ENCODE measurements at places on chromosomes 13 and 19.
A peak's percentile ranks its signal among the peaks of the same experiment; 100 is the strongest.

DNA sequence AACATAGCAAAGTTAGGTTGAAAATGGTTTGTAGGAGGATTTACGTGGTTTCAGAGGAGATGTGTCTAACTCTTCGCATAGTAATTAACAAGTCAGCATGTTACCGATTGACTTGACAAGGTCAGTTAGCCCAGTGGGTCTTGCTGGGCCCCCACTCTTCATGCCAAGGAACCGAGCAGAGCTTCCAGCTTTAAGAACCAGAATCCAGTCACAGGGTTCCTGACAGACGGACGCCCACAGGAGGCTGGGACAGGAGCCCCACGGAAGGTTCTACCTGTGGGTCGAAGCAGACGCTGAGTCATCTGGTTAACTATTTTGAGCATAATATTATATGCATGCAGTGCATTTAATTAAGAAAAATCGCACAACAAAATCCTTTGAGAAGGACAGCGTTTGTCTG, 3.5 kb downstream of the TMEM255B start:
- DNase-seq = no peak

DNA sequence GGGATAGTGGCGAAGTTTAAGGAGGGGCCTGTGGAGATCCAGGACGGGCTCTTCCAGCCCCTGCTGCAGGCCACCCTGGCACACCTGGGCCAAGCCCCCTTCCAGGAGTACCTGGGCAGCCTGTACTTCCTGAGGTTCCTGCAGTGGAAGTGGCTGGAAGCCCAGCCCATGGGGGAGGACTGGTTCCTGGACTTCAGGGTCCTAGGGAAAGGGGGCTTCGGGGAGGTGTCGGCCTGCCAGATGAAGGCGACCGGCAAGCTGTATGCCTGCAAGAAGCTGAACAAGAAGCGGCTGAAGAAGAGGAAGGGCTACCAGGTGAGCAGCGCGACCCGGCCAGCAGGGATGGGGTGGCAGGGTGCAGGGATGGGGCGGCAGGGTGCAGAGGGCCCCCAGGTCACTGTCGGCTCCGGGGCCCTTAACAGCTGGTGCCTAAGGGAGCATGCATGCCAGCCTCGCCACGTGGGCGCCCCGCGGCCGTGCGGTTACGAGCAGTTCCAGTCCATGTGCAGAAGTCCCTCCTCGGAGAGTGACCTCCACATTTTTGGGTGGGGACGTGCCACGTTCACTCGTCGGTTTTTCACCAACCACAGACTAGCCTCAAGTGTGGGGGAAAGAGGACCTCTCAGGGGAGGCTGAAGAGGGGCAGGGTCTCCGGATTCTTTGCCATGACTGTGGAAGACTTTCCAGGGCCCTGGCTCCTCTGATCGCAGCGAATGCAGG, 912 bp downstream of the GRK1 start:
- no peak for DNase-seq

DNA sequence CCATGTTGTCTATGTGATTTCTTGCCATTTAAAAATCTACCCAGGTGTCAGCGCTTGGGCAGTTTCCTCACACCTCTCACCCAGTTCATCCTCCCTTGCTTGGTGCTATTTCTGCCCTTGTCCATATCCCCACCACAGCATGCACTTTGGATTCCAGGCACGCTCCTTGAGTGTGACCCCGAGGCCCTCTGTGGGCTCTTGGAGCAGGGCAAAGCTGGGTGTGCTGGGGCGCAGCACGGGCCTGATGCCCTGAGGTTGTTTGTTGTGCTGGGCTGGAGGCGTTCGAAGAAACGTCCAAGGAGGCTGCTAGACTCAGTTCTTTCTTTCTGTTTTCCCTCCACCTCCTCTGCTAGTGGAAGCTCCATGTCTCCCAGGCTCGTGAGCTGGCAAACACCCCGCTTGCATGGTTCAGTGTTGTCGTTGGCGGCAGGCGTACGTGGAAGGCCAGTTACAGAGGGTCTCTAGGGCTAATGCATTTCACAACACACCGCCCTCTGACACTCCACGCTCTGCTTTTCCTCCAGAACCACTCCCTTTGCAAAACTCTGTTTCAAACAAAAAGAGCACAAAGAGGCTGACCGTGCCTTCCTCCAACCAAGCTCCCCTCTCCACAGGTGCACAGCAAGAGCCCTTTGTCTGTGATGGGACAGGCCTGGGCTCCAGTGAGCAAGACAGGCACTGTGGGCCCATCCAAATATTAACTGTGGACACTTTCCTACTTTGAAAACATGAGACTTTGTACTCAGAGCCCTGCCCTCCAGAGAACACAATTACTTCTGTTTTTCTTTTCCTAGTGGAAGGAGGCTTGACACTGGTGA, 117.7 kb upstream of the GJB6 start:
- no peak for DNase-seq

DNA sequence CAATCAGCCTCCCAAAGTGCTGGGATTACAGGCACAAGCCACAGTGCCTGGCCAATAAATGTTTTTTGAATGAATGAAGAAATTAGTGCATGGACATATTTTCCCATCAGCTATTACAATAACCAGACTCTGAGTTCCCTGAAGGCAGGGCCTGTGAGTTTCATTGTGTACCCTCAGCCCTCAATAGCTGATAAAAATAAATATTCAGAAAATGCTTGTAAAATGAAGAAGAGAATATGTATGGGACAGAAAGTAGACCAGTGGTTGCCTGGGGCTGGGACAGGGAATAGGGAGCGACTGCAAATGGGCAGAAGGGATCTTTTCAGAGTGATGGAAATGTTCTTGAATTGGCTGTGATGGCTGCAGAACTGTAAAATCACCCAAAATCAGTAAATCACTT, 28.8 kb downstream of the NUMBL start:
- no peak for DNase-seq

GRCh38 chr13:76773448-76774094, 112.6 kb downstream of the KCTD12 start:
- no peak for DNase-seq

- no peak for DNase-seq
Measured at GRCh38 chr13:34294483-34295129, 476.7 kb downstream of the RFC3 start.

GRCh38 chr19:13942023-13942684, 3.9 kb upstream of the PODNL1 start:
- no peak for DNase-seq

DNA sequence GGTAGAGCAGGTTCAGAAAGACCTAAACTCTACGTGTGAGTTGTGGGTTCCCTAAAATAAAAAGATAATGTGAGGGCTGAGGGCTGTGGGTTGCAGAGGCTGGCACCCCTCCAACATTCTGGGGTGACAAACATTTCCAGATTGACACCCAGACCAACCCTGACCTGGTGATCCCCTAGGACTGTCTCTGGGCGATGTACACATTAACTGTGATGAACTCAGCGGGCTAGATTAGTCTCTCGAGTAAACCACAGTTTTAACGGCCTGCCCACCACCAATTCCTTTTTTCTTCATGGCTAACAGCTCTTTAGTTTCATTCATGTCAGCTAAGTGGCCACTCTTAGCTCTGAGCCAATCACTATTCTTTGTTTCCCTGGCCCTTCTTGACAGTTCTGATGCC, 24.8 kb downstream of the SIAH3 start:
- DNase-seq = peak; percentile 33

GRCh38 chr13:32028711-32029110, 2.9 kb upstream of the FRY start:
- no peak for DNase-seq

DNA sequence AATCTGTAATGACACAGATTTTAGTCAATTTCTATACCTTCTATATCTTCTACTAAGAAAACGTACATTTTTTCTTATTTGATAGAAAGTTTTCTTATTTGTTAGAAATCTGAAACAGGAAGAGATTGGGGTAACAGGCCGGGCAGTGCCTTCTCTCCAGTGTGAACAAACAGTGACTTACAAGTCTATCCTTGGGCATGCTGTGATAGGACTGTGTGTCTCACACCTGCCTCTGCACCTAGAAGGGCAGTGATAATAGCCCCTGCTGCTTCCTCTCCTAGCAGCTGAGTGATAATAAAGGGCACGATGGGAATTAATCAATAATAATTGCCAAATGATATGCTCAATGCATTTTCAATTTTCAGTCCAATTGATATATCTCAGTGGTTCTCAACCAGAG, 1.4 kb downstream of the TMEM272 start:
- DNase-seq = no peak

DNA sequence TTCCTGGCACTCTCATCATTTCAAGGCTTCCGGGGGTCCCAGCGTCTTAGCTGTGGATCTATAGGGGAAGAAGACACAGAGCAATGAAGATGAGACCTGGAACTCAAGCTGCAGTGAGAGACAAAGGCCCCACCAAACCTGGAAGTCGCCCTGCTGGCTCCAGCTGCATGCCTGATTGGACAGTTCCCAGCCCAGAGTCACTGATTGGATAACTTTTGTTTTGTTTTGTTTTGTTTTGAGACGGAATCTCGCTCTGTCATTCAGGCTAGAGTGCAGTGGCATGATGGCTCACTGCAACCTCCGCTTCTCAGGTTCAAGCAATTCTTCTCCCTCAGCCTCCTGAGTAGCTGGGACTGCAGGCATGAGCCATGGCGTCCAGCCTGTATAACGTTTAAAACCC, 6.4 kb upstream of the ZNF431 start:
- no peak for DNase-seq

DNA sequence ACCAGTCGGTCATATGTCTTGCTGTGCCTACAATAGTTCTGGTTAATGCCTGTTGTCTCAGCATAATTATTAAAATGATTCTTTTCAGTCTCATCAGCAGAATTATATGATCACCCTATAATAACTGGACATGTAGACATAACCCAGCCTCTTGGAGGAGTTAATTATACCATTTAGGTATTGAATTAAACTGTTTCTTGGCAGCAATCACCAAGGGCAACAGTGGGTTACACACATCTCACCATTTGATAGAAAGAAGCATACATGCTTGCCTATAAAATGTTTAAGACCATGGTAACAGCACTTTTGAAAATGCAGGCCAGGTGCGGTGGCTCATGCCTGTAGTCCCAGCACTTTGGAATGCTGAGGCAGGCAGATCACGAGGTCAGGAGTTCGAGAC, 184.6 kb downstream of the RGCC start:
- DNase-seq = no peak

GRCh38 chr13:30841154-30841553, 64.9 kb upstream of the MEDAG start:
- no peak for DNase-seq

GRCh38 chr19:57262044-57262443, 18.2 kb upstream of the ZNF460 start:
- no peak for DNase-seq

DNA sequence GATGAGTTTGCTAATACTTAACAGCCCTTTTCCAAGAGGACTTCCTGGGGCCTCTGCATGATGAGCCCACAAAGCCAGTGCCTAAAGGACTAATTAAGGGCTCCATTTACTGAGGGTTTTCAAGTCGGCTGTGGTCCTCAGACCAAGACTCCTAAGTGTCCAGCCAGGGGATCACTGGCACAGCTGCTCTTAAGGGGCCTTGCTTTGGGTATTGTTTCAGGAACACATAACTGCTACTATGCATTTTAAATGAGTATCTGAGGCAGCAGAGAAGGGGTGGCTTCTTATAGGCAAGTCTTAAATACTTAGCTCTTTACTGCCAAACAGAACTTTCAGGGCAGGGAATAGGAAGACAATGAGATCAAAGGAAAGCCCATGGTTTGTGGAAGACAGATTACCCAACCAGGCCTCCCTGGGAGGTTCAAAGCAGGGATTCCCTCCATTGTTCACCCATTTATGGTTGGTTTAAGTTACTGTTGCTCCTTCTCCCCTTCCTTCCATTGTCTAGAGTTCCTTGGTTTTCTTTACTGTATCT, 61.9 kb downstream of the TNFRSF19 start:
- DNase-seq = no peak

- no peak for DNase-seq
Measured at GRCh38 chr13:103315711-103316110, 249.5 kb upstream of the SLC10A2 start.

GRCh38 chr19:8618751-8619150, 8.2 kb upstream of the ADAMTS10 start:
- DNase-seq = no peak

DNA sequence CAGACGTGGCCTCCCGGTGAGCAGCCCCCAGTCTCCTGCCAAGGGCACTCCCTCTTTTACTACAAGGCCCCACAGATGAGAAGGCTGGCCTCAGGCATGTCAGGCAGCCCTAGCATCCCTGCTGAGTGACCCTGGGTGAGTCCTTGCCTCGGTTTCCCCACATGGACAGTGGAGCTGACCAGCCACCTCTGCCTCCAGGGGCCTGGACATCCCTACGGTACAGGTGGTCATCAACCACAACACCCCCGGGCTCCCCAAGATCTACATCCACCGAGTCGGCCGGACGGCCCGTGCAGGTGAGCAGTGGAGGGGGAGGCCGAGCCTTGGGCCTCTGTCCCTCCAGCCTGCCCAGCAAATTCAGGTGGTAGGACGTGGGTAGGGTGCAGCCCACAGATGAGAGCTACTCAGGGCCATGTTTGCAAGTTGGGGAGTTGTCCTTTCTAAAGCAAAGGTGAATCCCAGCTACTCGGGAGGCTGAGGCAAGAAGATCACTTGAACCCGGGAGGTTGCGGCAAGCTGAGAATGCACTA, 5.2 kb downstream of the DDX49 start:
- DNase-seq = no peak

GRCh38 chr19:4206818-4207484, 22.4 kb upstream of the EBI3 start:
- DNase-seq = no peak

DNA sequence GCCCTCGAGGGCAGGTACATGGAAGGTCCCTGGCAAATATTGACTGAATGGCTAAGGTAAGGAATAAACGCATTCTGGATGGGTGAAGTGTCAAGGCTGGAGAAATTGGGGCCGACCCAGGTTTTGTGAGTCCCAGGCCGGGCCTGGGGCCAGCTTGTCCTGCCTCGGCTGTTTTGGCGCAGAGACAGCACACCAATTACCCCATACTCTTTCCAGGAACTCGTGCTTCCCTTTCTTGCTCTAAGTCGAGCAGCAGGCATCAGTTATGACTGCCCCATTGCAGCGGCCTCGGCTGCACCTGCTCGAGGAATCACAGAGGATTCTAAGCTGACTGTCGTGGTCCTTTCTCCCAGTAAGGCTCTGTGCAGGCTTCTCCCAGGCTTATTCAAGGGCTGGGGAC, 67.1 kb downstream of the ZNF536 start:
- no peak for DNase-seq

DNA sequence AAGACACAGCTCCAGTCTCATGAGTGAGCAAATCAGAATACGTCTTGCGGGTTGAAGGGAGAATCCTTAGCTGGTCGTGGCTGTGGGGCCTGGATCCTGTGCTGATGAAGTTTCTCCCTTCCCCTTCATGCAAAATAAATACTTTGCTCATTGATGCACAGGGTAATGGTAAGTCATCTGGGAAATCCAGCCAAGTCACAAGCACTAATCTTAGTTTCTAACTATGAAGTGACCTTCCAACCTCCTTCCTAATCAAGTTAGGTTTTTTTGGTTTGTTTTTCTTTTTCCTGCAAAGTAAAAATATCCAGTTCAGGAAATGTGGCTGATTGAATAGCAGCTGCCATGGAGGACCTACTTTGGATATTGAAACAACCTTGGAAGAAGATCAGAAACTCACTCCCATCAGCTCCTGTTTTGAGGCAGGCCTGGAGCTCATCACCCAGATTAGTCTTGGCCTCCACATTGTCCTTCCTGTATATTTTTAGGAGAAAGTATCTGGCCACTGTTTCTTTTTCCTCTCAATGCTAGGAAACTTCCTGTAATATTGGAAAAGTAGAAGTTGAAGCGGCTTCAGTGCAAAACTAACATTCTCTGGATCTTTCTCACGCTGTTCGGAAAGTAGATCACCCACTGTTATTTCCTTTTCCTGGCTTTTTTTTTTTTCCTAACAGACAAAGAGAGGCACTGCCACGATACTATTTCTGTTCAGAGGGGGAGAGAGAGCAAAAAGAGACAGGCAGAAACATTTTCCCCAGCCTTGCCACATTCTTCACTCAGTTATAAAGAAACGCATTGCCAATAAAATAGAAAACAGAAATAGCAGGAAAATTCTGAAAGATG, 12.3 kb upstream of the ARL11 start:
- DNase-seq = no peak

All from GM18507 (cell line).